RPMI7951 (cell line): ENCODE measurements at places on chromosomes 11 and 22. TPM values are rescaled to one million over a fixed set of nuclear protein-coding genes. Genes with fewer than 3 reads are reported as not detected.

The BBOX1 gene
- 0.39 and 0.60 TPM in 2 replicates for total RNA-seq

The OR52H1 gene
- not detected in 2 replicates for total RNA-seq

The APOBEC3A gene
- total RNA-seq: not detected in 2 replicates

The PHETA2 gene
- total RNA-seq: 5.2 and 7.5 TPM in 2 replicates

The CECR2 gene
- 0.10 and 0.12 TPM in 2 replicates for total RNA-seq

The CARNS1 gene
- not detected in 2 replicates for total RNA-seq

The OR5D18 gene
- not detected in 2 replicates for total RNA-seq

The ZDHHC13 gene
- 16.7 and 20.1 TPM in 2 replicates for total RNA-seq

The HEPHL1 gene
- 0.10 TPM in 1 of 2 replicates, not detected in the other for total RNA-seq
